Activated effector memory CD4-positive, alpha-beta T cell treated with anti-CD3 and anti-CD28 coated beads, Interleukin-2, amount 50 U/mL, for 16 hours (primary cell): ENCODE measurements at places on chromosomes 1 and 21.

DNA sequence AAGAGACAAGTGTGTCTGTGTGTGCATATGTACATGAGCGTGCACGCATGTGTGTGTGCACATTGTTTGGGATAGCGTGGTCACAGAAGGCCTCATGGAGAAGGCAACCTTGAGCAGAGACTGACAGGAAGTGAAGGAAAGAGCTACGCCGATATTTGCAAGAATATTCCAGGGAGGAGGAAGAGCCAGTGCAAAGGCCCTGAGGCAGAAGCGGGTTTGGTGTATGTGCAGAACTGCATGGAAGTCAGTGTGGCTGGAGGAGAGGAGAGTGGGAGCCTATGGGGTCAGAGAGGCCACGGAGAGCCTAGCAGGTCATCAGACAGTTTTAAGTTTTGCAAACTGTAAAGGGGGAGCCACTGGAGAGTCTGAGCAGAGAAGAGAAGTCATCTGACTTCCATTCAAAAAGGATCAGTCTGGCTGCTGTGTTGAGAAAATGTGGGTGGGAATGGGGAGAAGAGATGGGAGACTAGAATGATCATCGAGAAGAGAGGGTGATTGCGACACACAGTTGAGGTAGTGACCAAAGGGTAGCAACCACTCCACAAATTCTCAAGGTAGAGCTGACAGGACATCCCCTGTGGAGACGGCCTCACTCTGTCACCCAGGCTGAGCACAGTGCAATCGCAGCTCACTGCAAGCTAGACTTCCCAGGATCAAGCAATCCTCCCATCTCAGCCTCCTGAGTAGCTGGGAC, 3.9 kb downstream of the CELA2B start:
- no peak for DNase-seq

DNA sequence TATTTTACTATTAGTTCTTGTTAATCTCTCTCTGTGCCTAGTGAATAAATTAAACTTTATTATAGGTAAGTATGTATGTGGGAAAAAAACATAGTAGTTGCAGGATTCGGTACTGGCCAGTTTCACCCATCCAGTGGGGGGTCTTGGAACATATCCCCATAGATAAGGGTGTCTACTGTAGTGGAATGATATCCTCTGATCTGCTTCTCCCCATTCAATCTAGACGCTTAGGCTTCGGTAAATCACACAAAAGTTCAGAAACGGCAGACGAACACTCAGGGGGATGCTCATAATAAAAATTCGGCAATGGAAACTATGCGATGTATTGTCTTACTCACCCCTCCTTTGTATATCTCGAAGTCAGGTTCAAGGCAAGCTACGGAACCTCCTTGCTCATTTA, 232.9 kb upstream of the COA6 start:
- DNase-seq, result no peak

DNA sequence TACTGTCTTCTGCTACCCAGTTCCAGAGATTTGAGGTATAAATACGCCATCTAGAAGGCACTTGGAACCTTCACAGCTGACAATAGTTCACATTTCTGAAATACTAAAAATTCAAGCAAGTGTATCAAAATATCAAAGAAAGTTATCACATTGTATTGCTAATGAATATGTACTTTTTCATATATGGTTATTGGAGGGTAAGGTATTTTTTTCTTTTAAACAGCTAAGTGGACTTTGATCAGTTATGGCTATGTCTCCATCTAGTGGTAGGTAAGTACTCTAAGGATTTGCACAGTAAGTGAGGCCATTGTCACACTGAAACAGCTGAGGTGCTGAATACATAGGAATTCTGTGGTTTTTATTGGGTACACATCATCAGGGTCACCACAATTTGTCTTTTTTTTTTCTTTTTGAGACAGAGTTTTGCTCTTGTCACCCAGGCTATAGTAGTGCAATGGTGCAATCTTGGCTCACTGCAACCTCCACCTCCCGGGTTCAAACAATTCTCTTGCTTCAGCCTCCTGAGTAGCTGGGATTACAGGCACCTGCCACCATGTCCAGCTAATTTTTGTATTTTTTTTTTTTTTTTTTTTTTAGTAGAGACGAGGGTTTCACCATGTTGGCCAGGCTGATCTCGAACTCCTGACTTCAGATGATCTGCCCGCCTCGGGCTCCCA, 49.1 kb upstream of the CR2 start:
- no peak for DNase-seq

DNA sequence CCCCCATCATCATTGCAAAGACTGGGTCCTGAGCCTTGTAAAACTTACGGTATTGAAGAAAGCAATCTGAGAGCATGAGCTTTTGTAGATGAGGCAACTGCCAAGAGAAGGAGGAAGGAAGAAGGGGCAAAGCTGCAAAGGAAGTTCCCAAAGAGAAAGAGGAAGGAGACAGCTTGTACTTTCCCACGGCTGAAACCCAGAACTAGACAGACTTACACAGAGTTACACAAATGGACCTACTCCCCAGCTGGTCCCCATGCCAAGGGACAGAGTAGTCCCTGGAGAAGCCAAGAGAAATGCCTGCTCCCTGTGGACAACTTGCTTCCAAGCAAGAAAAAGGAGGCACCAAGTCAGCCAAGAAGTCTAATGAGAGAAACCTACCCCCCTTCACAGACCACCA, 22.6 kb downstream of the SLC5A9 start:
- no peak for DNase-seq

GRCh38 chr1:96095849-96096612, 625.6 kb upstream of the PTBP2 start:
- DNase-seq, result no peak

- no peak for DNase-seq
These were observed 931 bp upstream of the CLSTN1 start for GRCh38 chr1:9824702-9825089.

DNA sequence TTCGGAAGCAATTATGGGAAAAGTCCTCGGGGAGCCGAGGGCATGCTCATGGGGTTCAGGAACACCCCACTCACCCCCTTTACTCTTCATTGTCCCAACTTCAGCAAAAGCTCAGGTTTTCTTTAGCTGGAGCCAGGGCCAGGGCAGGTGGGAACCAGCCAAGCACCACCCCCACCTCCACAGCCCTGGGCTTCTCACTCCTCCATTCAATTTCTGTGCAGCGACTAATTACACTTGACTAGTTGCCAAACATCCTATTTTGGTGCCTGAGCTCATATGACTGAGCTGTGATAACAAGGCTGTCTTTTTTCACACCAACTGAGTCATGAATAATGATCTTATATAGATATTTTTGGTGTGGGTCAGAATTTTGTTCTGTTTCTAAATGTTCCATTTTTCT, 257.2 kb upstream of the AJAP1 start:
- DNase-seq, result no peak

DNA sequence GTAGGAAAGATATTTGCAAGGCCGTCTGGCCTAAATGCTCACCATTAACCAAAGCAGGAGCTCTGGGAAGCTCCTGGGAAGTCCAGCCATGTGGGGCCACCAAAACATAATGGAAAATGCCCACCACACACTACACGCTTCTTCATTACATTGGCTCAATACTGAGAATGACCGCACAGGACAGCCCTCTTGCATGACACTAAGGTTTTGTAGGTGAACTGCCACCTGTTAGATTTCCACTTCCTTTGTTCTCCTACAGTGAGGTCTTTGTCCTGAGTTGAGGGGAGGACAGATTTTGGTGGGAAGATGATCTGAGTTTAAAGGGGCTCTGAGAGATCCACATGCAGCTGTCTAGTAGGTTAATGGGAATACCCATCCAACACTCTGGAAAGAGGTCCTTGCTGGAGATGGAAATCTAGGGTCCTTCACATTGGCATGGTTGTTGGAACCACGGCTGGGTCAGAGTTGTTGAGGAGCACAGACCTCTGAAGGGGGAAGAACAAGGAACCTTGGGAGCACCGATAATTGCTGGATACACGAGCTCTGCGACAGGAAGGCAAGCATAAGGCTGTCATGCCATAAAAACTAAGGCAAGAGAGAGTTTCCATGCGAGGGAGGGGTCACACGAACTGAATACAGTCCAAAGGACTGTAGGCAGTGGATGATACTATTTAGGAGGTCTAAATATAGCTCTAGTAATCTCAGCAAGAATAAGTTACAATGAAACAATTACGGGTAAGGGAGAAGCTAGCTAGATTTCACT, 105.5 kb upstream of the IRF2BP2 start:
- no peak for DNase-seq

- peak; percentile 91 for DNase-seq
These were observed 21.5 kb upstream of the TMEM222 start for GRCh38 chr1:27300341-27301051.

GRCh38 chr21:29072873-29073221, 601 bp downstream of the CCT8 start:
- DNase-seq, result no peak

DNA sequence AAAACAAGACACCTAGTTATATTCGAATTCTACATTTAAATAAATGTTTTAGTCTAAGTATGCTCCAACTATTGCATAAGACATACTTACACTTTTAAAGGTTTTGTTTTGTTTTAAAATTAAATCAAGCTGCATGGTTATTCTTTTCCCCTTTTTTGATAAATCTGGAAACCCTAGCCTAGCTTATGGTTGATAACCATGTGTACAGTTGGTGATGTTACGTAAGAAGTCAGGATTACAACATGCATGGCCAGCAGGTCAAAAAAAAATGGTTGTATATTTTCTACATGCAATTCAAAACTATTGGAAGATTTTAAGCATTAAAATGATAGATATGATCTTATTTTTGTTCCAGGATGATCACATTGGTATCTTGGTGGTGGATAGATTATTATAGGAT, 1600.6 kb downstream of the PLA2G4A start:
- DNase-seq, result no peak

DNA sequence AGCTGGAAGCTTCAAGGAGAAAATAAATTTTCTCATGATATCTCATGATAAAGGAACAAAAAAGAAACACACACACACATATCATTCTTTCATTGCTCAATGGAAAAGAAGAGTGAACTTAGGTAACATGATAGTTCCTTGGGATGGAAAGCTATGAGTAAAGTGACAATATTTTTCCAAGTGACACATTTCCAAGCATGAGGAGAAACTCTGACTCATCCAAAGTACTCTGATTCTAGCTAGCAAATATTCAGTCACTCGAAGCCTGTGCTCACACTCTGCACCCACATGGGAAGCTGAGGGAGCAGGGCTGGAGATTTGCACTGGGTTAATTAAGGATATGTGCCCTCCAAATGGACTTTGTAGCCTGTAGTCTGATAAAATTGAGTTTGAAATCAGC, 222.4 kb downstream of the LRRC40 start:
- no peak for DNase-seq

DNA sequence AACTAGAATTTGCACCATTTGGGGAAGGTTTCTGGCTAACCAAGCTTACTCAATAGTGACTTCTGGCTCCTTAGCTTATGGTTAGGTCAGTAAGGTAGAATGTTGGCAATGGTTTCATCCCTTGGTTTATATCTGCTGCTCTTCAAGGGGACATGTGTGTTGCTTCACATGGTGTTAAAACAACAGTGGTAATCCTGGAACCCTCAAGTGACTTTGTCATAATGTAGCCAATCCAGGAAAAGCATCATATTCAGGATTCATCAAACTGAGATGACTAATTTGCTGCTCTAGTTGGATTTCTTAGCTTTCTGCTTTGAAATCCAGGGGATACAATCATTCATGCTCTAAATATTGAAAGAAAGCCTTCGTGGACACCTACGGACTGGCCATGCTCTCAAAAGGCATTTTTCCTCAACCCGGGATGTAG, 108.7 kb downstream of the RGL1 start:
- DNase-seq, result no peak

- no peak for DNase-seq
These were observed 54.4 kb upstream of the STUM start for GRCh38 chr1:226494092-226494609.

DNA sequence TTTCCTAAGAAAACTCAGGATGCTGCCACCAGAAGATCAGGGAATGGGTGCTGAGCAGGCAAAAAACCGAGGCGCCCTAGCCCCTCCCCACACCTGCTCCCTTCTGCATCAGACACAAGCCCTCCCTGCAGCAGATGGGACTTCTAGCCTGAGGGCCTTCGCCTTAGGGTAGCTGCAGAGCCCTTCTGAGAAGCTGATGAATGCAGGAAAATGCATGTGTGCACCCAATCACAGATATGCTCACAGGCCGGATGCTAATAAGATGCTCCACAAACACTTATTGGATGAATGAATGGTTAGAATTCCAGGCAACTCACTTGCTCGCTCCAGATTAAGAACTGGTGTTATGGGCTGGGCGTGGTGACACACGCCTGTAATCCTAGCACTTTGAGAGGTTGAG, 6.8 kb upstream of the C1orf210 start:
- no peak for DNase-seq

DNA sequence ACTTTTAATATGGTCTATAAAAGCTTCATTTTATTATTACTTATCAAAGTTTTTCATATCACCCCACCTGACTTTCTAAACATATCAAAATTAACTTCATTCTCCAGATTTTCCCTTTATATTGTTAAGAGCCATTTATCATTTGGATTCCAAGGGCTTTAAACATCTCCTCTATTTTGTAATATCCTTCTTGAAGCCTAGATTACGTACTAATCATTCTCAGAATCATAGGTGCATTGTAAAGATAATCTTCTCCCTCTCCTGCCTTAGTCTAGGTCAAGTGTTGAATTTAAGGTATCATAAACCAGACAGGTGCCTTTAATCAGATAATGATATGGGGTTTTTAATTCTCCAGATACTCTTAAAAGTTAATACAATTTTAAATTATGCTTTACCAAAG, 128.3 kb downstream of the LRRC40 start:
- DNase-seq, result no peak

DNA sequence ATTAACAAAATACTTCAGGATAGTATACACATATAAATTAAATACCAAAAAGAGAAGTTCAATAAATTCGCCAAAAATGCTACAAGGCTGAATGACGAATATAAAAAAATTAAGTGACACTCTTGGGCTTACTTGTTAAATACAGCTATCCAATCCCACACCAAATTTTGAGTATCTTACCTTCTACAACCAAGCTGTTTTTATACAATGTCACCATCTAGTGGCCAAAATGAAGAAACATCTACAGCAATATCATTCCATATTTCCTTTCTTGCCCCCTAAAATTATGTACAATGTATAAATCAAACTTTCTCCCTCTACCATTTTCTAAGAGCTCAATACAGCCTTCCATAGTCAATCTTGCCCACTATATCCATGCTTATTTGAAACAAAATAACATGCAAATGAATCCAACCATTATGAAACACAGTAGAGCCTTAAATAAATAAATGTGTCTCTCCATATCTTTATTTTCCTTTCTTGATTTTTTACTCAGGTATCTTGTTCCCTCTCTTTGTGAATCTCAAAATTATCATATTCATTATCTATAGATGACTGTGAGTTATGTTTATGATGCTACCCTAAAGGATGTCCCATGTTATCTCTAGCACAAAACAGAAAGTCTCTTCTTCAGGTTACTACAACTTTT, 86.3 kb downstream of the ACBD6 start:
- DNase-seq, result no peak
